Thoracic aorta (tissue), 2 donors: ENCODE measurements at places on chromosomes 4 and X. TPM values are rescaled to one million over a fixed set of nuclear protein-coding genes. Genes with fewer than 3 reads are reported as not detected.
A peak's percentile ranks its signal among the peaks of the same experiment; 100 is the strongest.

- no peak overlapping the region for H3K27ac ChIP-seq
- H3K36me3 ChIP-seq, result no peaks in the 10 kb centered on the region
- H3K27me3 ChIP-seq, result no peaks in the 10 kb centered on the region
- H3K4me1 ChIP-seq, result no peaks in the 10 kb centered on the region
Measured at GRCh38 chrX:14352511-14352910, 176.8 kb upstream of the GLRA2 start.

DNA sequence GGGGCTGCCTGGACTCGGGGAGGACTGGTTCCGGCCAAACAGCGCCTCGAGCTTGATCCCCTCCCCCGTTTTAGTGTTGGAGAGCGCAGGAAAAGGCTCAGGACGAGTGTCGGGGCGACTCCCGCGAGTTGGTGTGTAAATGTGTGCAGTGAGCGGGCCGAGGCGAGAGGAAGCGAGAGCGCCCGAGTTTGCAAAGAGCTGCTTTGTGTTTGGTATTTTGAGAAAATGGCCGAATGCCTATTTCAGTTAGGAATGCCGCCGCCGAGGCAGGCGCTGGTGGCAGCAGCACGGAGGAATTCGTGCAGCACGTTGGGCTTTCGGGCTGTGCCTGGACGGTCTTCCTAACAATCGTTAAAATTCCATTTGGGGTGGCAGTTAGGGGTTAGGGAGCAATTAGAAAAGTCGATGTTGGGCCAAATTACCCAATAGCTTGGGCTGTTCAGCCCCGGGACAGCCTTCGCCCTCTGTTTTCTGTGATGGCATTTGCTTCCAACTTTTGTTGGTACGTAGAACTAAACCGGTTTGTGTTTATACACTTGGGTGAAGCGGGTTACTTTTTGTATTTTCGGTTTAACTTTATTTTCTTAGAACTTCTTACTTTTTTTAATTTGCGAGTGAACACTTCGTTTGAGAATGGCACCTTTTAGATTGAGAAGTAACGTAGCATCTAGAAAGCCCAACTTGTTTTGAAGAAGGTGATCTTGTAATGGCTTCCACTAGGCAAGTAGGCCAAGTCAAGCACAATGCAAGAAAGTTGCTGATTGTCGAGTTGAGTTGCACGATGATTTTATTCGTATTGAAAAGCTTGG, 1.6 kb downstream of the REST start:
- H3K4me3 ChIP-seq, result peak overlapping the region; percentile 86
- peak overlapping the region; percentile 86 for H3K27ac ChIP-seq
- DNase-seq, result peak; percentile 4
- no peaks in the 10 kb centered on the region for H3K36me3 ChIP-seq
- peaks cover 18% of the 10 kb centered on the region for H3K4me1 ChIP-seq

DNA sequence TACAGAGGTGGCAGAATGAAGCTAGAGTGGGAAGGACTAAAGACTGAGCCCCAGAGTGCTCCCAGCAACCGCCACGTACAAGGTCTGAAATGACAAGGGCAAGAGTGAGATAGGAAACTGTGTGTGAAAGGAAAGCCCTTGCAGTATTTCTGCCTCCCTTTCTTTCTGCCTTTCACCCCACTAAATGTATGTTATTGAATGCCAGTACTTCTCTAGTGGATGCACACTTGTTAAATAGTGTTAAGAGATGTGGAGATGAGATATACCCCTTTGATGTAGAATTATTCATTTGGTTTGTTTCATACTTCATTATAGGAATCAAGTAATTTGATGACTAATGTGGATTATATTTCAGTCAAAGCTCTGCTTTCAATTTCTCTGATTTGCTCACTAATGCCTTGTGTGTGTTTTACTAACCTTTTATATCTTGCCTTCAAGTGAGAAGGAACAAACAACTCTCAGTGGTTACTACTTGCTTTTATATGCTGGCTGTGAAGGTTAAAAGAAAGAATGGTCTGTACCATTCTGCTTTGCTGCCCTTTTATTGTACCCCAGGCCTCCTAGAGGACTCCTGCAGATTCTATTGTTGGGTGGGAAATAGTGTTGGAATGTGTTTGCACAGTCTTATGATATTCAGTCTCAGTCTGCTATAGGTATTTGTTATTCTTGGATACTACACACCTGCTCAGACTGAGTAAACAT, 8.0 kb upstream of the ANXA3 start:
- H3K27me3 ChIP-seq, result no peaks in the 10 kb centered on the region
- H3K4me3 ChIP-seq, result no peak overlapping the region
- no peak for DNase-seq
- no peaks in the 10 kb centered on the region for H3K4me1 ChIP-seq
- H3K36me3 ChIP-seq, result no peaks in the 10 kb centered on the region

Gene PCDH10
- 51.4 TPM for total RNA-seq

Gene ITIH6
- total RNA-seq, result not detected

Gene CXorf66
- not detected for total RNA-seq

GRCh38 chr4:40581254-40582140, 48.2 kb downstream of the RBM47 start:
- DNase-seq, result no peak
- H3K27ac ChIP-seq, result no peak overlapping the region
- H3K36me3 ChIP-seq, result no peaks in the 10 kb centered on the region
- no peaks in the 10 kb centered on the region for H3K27me3 ChIP-seq
- H3K4me3 ChIP-seq, result no peak overlapping the region

- H3K4me1 ChIP-seq, result no peaks in the 10 kb centered on the region
- no peak for DNase-seq
- no peaks in the 10 kb centered on the region for H3K36me3 ChIP-seq
- H3K4me3 ChIP-seq, result no peak overlapping the region
Measured at GRCh38 chrX:18173494-18174180, 47.0 kb downstream of the BEND2 start.

GRCh38 chrX:67612231-67612630, 68.4 kb downstream of the AR start:
- H3K27me3 ChIP-seq, result no peaks in the 10 kb centered on the region
- no peak for DNase-seq

- H3K4me3 ChIP-seq, result no peak overlapping the region
- no peaks in the 10 kb centered on the region for H3K27me3 ChIP-seq
- no peaks in the 10 kb centered on the region for H3K4me1 ChIP-seq
- H3K27ac ChIP-seq, result no peak overlapping the region
- H3K36me3 ChIP-seq, result no peaks in the 10 kb centered on the region
Measured at GRCh38 chrX:17967888-17968287, 106.8 kb upstream of the RAI2 start.
